CD4-positive, alpha-beta T cell treated with Interleukin-4 for 4 hours (primary cell): ENCODE measurements at places on chromosomes 5 and 9.

DNA sequence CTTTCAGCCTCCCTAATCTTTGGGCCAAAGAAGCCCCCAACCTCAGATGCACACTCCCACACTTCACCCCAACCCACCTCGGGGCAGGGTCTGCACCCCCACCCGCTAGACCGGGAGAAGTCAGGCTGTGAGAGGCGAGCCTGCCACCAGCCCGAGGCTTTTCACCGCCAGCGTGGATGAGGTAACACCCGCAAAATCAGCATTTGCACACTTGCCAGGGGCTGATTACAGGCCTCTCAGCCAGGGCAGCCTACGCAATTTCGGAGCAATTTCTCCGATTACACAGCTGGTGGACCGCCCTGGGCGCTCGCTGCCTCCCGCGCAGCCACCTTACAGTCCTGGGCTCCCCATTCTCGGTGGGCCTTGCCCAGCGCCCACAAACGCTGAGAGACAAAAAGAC, 68.5 kb downstream of the FOXD1 start:
- DNase-seq = no peak

DNA sequence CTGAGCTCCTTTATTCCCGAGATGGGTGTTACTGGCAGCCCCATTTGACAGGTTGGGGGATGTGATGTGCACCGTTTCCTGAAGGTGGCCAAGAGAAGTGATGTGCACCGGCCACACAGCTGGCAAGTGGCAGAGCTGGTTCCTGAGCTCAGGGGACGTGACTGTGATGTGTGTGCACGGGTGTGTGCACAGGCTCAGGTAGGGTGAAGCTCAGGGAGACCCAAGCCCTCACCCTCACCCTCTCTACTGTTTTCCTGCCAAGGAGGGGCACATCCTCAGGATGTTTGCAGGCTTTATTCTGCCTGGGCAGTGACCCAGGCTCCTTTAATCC, 56.6 kb downstream of the WWC1 start:
- no peak for DNase-seq

GRCh38 chr5:42268630-42269029, 154.6 kb upstream of the GHR start:
- no peak for DNase-seq

DNA sequence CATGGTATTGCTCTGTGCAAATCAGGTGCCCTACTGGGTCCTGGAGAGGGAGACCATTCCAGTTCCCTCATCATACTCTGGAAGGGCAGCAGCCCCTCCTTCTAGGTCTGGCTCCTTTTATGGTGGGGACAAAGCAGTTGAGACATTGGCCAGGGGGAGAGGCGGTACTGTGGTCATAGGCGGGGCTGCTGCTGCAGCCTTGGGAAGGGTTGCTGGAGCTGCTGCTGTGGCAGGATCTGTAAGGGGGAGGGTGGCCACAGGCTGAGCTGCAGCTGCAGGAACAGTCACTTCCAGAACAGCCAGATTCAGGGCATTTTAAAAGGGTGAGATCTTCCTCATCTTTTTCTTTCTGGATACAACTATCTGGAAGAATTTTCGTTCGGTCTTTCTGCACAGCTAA, 233.0 kb upstream of the SGCD start:
- DNase-seq = no peak

- DNase-seq = no peak
Measured at GRCh38 chr5:120098902-120099535, 365.1 kb upstream of the PRR16 start.

- no peak for DNase-seq
Measured at GRCh38 chr5:53942724-53943123, 367.6 kb downstream of the ARL15 start.

DNA sequence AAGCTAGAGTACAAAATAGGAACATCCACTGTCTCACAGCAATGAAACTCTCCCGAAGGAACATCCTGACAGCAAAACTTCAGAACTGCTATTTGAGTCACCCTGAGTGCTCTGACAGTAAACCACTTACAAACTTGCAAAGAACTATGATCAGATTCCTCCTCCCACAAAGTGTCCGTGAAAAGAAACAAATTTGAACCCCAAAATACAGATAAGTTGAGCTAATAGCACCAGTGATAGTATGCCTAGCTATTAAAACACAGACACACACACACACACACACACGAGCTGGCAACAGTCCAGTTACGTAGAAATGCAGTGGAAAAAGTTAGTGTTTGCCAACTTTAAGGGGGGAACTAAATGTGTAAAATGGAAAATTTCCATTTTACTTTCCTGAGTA, 3.1 kb upstream of the GLIS3 start:
- DNase-seq = no peak

GRCh38 chr9:110426052-110426709, 88.5 kb upstream of the TXNDC8 start:
- DNase-seq = no peak

DNA sequence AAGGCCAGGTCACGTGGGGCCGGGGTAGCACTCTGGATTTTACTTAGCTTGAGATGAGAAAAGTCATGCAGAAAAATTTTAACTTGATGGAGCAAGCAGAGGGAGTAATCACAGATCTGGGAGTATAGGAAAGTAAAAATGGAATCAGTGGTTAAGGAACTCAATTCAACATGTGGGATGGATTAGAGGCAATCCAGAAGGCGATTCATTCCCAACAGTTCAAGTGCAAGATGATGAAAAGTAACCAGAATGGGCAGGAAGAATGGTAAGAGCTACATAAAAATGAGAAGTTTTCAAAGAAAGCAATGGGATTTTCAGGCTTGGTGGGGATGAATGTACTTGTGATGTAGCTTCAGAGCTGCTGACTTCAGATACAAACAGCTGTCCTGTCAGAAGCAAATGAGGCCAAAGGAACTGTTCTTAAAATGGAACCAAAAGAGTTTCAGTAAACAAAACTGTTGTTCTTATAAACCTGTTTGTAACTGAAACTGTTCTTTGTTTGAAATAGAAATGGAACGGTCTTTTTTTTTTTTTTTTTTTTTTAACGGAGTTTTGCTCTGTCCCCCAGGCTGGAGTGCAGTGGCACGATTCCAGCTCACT, 5.6 kb upstream of the SEC24A start:
- no peak for DNase-seq

GRCh38 chr9:134705786-134706185, 64.2 kb downstream of the COL5A1 start:
- DNase-seq = no peak

DNA sequence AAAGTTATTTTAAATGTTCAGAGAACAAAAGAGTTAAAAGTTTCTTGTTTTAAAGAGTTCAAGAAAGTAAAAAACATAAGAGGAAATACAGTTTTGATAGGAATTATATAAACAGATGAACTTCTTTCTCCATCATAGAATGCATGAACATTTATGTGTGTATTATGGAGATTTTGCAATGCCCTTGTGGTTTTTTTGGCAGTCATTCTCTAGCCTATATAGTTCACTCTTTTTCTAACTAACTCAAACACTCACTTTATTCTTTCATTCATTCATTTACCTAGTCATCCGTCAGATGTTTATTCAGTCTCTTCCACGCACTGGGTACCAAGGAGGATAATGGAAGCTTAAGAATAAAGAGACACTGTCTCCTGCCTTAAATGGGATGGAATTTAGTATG, 195.9 kb upstream of the VLDLR start:
- DNase-seq = no peak

GRCh38 chr9:135492886-135493669, 7.4 kb upstream of the MRPS2 start:
- DNase-seq = no peak

DNA sequence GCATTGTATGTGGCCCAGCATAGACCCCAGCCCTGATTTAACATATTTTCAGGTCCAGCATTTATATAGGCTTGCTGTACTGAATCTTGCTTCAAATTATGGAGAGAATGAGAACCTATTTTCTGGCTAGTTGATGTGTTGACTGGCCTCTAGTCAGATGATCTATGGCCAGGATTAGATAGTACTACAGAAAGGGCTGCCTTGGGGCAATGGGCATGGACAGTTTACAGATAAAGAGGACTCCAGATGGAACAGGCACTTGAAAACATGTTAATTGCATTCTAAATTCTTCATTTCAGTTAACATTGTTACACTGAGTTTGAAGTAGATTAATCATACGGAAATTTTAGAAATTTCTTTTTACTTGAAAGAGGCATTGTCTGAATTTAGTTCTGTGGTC, 61.5 kb downstream of the RAB14 start:
- no peak for DNase-seq

- no peak for DNase-seq
Measured at GRCh38 chr9:128555180-128555721, 2.9 kb downstream of the SPTAN1 start.

DNA sequence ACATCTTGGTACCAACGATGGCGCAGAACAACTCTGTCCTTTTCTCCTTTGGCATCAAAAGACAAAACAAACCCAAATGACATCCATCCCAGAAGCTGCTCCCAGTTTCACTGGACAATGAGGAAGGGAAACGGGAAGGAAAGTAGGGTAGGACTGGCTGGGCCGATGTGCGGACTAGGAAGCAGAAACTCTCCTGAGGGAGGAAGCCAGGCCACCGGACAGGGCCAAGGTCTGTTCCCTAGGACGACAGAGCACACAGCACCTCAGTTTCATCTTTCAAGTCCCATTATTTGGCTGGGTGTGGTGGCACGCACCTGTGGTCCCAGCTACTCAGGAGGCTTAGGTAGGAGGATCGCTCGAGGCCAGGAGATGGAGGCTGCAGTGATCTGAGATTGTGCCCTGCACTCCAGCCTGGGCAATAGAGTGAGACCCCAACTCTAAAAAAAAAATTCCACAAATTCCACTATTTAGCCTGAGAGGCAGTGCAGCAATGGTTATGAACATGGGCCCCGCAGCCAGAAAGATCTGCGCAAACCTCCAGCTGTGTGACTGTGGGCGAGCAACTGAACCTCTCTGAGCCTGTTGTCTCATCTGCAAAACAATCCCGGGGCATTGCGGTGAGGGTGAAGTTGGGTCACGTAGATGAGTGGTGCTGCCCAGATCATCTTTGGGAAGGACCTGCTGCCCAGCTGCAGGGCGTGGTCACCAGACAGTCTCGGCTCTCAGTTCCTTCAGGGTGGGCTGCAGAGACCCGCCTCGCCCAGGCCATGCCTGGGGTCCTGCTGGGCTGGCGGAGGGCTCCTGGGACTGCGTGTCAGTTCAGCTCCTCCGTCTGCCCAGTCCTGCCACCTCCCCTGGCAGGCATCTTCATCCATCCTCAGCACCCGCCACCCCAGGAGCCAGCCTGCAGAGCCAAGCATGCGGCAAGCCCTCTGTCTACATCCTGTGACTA, 101.2 kb upstream of the RAPGEF1 start:
- DNase-seq = no peak

DNA sequence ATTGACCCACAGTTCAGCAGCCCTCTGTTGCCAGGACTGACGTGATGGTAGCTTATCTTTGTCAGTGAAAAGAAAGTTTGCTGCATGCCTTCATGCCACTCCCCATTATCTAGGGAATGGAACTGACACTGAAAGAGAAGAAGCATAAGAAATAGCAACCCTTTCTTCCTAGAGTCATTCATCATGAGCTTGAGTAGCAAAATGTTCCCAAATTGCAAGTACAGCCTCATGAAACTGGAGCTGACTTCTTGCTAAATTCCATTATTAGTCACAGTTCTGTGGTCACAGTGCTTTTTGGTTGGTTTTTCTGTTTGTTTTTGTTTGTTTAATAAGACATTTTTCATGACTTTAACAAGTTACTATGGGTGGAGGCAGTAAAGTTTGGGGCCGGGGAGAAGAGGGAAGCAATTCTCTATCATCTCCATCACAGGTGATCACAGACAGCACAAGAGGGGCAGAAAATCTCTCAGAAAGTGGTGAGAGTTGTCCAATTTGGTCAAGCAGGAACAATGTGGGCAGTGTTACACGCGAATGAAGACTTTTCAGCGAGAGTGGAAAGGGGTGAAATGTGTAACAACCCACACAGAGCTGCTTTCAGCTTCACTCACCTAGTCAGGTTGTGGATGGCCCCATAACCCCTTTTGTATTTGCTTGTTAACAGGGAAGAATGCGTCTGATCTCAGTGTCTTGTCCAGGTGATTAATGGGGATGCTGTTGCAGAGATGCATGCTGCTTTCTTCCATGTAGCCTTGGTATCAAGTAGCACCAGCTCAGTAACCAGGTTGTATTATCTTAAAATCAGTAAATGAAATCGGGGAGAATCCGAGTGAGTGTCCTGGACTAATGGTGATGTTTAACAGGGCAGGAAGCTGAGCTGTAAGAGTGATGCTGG, 440.4 kb downstream of the DMRT2 start:
- no peak for DNase-seq

GRCh38 chr9:17635115-17635890, 56.4 kb downstream of the SH3GL2 start:
- DNase-seq = no peak

DNA sequence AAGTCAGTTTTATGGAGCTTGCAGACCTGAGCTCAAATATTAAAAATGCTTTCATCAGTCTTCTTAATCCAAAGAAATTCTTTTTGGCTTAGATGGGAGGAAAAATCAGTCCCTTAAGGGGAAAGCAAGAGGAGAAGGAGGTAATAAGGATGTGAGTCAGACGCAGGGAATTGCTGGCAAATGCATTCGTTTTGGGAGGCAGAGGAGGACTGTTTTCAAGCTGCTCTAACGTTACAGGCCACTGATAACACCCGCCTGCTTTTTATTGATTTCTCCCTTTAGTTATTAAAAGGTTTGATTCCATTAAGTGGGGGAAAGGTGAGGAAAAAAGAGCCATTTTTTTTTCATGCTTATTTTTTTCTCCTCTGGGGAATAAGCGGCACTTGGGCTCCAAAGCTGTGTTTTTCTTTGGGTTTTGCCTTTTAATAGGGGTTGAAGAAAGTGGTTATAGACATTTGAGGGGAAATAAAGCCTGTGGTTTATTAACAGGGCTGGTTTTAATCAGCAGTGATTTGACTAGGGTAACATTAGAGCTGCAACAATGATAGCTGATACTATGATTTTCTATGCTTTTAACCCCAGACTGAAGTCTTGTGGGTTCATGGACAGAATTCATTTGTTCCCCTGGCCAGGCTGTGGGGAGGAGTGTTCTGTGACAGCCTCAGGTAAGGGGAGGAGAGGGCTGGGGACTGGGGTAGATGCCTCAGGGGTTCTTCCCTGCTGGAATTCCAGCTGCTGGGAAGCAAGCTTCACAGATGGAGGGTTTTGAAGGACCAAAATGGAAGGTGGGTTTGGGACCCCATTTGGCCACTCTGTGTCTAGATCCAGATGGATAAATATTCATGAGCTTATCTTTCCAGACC, 225.2 kb downstream of the GAS1 start:
- no peak for DNase-seq

DNA sequence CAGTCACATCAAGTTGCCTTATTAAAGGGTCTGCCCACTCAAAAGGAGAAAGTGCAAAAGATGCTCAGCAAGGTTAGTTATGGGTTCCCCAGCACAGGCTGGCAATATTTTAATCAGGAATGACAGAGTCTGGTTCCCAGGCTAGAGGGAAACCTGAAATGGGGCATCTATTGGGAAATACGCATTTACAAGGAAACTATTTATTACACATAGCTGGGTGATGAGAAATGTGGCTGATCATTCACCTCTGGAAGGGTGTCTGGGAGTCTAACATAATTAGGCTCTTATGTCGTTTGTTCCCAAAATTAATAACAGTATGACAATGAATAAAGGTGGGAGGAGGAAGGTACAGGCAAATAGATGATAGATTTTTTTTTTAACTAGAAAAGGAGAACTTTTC, 314.7 kb downstream of the ENC1 start:
- no peak for DNase-seq
